ENCODE measurements at places on chromosomes 6 and 20.

- DNase-seq: no peak
These were observed 120.0 kb downstream of the TMEM242 start for GRCh38 chr6:157203312-157203744.

GRCh38 chr6:25025248-25025918 lies 89.6 kb upstream of the RIPOR2 start:
- DNase-seq: no peak

DNA sequence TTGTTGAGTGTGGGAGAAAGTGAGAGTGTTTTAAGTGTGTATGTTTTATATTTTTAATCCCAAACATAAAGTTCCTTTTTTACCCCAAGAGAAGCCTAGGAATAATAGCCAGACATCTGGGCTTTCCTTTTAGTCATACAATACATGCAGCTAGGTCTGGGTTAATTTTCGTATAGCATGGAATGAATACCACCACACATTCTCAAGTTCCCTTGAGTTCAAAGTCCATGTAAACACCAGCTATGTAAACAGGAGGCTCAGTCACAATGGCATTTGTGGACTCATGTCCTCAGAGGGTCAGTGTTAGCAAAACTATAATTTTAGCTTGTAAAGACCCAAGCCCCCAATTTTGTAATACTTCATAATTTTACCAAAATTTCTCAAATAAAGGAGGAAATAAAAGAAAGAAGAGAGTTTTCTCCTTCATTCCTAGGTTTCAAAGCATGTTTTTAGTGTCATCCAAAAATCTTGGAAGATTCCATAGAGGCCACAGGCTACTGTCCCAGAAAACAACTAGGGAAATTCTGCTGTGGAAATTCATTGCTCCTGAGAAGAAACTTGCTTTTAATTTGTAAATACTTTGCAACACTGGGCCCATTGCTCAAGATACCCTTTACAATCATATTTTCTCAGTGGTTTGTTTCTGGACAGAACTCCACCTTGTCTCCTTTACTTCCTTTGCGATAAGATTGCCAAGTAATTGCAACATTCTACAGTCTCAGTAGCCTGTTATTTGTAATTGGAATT lies 671.2 kb downstream of the COL12A1 start:
- DNase-seq: no peak

DNA sequence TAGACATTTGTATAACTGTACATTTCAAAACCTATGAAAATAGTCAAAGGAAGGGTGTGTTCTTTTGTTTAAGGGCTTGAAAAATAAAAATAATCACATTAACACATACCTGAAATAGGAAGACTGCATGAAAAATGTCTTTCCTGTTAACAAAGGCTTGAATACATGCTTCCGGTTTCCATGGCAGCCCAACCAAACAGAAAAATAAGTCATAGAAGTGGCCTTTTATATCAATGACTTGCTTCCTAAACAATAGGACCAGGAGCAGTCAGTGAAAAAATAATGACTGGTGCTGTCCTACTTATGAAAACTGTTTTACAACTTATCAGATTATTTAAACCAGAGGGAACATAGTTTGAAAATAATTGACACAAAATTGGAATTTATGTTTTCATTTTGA lies 412.6 kb upstream of the PLCB4 start:
- no peak for DNase-seq

GRCh38 chr20:53328961-53329360 lies 264.7 kb downstream of the ZNF217 start:
- no peak for DNase-seq

DNA sequence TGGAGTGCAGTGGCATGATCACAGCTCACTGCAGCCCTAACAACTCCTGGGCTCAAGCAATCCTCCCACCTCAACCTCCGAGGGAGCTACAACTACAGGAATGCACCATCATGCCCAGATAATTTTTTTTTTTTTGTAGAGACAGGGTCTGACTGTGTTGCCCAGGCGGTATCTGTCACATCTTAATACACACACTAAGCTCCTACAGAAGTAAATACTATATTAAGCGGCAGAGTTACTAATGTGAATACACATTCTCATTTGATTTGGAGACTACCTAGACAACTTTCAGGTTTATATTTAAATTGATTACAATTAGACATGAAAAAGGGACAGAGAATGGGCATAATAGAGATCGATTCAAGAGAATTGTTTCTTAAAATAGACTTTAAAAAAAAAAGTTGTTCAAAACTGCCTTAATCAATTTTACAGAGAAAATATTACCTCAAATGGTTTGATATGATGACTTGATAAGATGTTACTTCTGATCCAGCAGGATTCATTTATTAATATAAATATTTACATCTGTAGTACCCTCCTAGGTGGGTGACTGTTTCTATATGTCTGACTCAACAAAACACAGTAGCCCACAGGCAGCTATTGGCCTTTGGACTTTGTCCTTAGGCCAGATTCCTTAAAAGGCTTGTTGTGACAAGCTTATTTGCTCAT lies 7.1 kb upstream of the LOC128125822 start:
- DNase-seq: no peak

DNA sequence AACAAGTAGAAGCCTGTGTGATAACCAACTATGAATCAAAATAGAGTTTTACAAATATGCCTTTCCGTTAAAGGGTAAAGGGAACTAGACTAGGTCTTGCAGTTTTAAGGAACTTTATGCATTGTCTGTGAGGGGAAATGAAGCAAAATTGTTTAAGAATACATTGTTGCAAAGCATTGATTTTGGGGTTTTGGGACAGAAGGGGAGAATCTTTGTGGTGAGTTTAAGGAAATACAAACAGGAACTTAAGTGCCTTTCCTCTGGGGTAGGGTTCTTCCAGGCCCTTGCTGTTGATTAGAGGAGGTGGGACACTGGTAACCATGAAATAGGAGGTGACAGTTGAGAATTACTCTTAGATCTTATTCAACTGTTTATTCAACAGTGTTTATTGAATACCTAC lies 4.7 kb downstream of the MAPK14 start:
- DNase-seq: no peak

DNA sequence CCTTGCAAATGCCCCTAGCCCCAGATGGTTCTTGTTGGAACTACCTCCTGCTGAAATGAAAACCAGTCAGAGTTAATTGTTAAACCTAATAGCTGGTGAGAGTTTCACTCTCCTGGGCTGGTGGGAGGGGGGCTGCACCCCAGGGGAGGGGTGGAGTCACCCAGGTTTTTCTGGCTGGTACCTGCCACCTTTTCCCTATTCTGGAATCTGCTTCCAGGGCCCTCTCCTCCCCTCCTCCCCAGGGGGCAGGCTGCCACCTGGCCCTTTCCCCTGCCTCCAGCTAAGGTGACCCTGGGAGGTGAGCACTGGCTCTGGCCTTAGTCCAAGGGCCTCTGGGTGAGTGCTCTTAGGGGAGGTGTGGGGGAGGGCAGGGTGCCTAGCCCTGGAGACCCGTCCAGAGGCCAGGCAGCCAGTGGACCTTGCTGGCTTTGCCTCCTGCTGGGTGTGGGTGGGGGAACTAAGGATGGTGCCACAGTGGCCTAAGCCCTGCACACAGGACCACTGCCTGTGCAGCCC lies 48.8 kb upstream of the EPB41L1 start:
- DNase-seq: no peak

DNA sequence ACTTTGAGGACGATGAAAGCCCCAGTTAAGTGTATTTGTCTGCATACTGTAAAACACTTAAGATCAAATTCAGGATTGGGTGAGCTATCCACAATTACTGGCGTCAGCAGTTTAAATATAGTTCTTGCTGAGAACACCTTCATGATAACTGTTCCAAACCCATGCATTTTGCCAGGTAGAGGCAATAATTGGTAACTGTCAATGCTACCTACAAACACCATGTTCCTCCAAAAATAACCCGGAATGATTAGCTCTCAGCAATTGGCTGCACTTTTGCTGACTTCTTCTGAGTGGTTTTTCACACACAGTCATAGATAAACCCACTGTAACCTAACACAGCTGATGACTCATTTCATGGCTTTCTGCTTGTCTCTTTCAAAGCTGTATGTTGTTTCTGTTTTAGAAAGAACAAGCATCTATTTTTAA lies 1358.6 kb upstream of the GJE1 start:
- no peak for DNase-seq

DNA sequence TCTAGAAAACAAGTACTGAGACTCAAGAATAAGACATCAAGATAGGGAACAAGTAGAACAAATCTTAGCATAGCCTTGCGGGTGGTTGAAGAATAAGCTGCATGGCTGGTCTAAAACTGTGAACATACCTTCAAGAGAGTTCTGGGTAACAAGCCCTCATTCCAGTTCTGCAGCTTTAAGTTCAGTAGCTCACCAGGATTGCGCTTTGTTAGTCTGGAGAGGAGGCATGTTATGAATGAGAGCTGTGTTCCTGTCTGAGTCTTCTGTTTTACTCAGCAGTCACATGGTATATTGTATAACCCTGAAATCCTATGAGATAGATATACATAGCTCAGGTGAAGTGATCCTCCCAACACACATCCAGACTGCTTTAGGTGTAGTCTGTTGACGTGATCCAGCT lies 406.6 kb upstream of the IRAK1BP1 start:
- no peak for DNase-seq

GRCh38 chr20:50930976-50931305 lies 296 bp downstream of the ADNP start:
- DNase-seq: no peak

GRCh38 chr6:119484598-119484997 lies 135.0 kb upstream of the MAN1A1 start:
- DNase-seq: no peak

- DNase-seq: no peak
These were observed 157.8 kb downstream of the SCML4 start for GRCh38 chr6:107666084-107666980.

GRCh38 chr20:15958142-15958541 lies 615.1 kb downstream of the KIF16B start:
- DNase-seq: no peak

DNA sequence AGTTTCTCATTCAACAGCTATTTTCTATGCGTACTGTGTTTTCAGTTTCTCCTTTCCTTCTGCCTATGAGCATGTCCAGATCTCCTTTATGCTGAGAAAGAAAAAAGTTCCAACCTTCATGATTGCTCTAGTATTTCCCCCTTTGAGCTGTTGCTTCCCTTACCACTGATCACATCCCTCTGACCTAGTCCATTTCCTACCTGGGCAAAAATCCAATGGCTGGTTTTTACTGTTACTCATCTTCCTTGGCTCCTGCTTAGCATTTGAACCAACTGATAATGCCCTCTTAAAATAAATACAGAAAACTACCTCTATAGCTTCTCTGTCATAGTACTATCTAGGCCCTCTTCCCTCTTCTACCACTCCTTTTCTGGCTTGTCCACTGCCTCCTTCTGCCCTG lies 6.0 kb downstream of the RFX6 start:
- no peak for DNase-seq

GRCh38 chr6:128005009-128005408 lies 104.2 kb upstream of the THEMIS start:
- DNase-seq: no peak

DNA sequence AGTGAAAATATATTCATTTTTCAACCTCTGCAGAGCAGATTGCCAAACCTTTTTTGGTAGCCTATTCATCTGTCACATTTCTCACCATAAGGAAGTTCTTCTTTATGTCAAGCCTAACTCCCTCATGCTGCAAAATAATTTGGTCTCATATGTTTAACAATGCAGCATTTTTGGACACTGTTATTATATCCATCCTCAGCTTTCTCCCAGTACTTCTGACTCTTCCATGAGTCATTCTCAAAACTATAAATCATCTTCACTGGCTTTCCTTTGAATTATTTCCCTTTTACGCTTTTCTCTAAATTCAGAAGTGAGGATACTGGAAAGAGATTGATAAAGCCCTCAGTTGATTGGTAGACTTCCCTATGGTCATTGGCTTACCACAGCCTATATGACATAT lies 192.2 kb downstream of the TPBG start:
- no peak for DNase-seq

GRCh38 chr6:44129841-44130322 lies 2.5 kb downstream of the TMEM63B start:
- no peak for DNase-seq

DNA sequence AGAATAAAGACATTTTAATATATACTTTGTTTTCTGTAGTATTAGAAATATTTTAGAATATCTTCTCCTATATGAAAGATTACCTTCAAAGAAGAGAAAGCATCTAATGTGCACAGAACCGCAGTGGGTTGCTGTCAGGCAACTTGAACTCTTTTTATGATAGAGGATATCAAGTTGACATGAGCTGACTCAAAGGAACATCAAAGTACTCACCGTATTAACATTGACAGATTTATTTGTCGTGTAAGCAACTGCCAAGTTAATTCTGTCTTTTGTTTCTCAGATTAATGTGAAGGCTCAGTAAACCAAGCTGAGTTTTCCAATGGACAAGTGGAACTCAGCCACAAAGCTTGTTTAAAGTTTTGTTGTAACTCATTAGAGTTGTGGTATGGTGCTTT lies 2.2 kb upstream of the GINM1 start:
- no peak for DNase-seq

GRCh38 chr6:44076356-44077213 lies 50.7 kb downstream of the MRPL14 start:
- no peak for DNase-seq

- DNase-seq: no peak
These were observed 46.2 kb downstream of the TRAF3IP2 start for GRCh38 chr6:111559188-111560097.

- DNase-seq: peak; percentile 3
These were observed 171.1 kb downstream of the ADAT2 start for GRCh38 chr6:143279385-143279784.

DNA sequence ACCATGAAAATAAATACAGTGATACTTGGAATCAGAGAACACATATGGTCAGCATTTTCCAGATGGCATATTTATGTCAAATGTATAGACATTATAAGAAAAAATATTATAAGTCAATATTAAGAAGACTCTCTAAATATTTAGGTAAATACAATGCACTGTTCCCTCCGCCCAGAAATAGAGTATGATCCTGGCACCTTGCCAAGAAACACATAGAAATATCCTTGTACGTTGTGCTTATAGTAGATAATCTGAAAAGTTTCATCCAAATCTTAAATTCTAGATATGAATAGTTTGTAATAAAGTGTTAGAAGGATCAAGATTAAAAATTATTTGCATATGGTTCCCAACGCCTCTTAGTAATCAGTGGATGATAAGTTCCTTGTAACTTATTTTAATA lies 645.8 kb upstream of the GJE1 start:
- DNase-seq: no peak

GRCh38 chr6:24419526-24419925 lies 16.8 kb downstream of the MRS2 start:
- DNase-seq: no peak

- no peak for DNase-seq
These were observed 75.1 kb downstream of the ADGRG6 start for GRCh38 chr6:142376800-142377496.

DNA sequence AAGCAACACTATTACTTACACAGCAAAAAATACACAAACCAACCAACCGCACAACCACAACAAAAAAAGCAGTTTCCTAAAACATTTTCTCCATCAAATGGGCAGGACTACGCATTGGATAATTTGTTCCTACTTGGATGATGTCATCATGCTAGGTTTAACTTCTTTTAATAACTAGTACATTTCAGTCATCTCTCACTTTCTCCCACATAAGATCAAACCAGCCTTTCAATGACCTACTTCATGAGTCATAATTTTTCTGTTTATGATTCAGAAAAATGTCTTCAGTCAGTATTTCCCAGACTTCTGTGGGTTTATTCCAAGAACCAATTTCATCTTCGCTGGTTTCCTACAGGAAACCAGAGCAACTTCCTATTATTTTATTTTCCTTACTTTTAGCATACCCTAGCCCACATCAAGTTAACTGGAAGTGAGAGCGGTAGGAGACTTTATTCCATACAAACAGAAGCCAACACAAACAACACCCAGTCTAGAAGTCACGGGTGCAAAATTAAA lies 134.2 kb downstream of the GMDS start:
- DNase-seq: no peak

- no peak for DNase-seq
These were observed 52.1 kb downstream of the YTHDF1 start for GRCh38 chr20:63163596-63164483.
